ENCODE measurements at places on chromosomes 12 and 14. TPM values are rescaled to one million over a fixed set of nuclear protein-coding genes. Genes with fewer than 3 reads are reported as not detected.

The CCDC177 gene
- not detected for total RNA-seq

The CLEC2D gene
- total RNA-seq: 6.9 TPM

The HVCN1 gene
- 21.7 TPM for total RNA-seq

The HOXC12 gene
- total RNA-seq: not detected

The NANOG gene
- not detected for total RNA-seq

The PZP gene
- total RNA-seq: not detected

The C14orf180 gene
- total RNA-seq: 135 TPM

The KLRD1 gene
- 0.94 TPM for total RNA-seq

The FIGNL2 gene
- 0.24 TPM for total RNA-seq

The NDRG2 gene
- total RNA-seq: 335 TPM

The P2RX7 gene
- total RNA-seq: 1.3 TPM

The OVCH1 gene
- total RNA-seq: not detected

GRCh38 chr14:75835737-75836136 is 146.1 kb downstream of the TGFB3 start:
- no peak for DNase-seq
- H3K4me3 ChIP-seq: no peak overlapping the region
- no peaks in the 10 kb centered on the region for H3K27me3 ChIP-seq
- H3K27ac ChIP-seq: no peak overlapping the region
- no peaks in the 10 kb centered on the region for H3K4me1 ChIP-seq

GRCh38 chr12:51702587-51702986 is 111.6 kb downstream of the SCN8A start:
- H3K27ac ChIP-seq: no peak overlapping the region
- no peak overlapping the region for H3K4me3 ChIP-seq
- H3K36me3 ChIP-seq: no peaks in the 10 kb centered on the region
- no peak for DNase-seq

DNA sequence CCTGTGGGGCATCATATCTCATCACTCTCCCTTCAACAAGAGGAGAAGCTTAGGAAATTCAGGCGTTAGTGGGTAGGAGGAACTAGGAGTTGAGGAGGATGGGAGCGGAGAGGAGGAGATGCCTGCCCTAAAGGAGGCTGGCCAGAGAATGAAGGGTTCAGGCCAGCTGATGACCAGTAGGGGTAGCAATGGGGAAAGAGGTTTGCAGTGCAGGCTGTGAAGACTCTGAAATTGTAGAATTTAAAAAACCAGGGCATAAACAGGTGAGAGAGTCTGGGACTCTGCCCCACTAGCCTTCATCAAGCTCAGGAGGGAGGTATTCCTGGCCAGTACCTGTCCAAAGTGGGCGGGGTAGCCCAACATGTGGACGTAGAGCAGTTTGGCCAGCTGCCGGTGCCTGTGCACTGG is 809 bp downstream of the AP1G2 start:
- H3K4me3 ChIP-seq: peak overlapping the region; percentile 62
- no peaks in the 10 kb centered on the region for H3K36me3 ChIP-seq
- H3K4me1 ChIP-seq: no peaks in the 10 kb centered on the region
- peak overlapping the region; percentile 72 for H3K27ac ChIP-seq
- no peak for DNase-seq

- peaks cover 25% of the 10 kb centered on the region for H3K4me1 ChIP-seq
- DNase-seq: no peak
- no peaks in the 10 kb centered on the region for H3K27me3 ChIP-seq
- no peaks in the 10 kb centered on the region for H3K36me3 ChIP-seq
- H3K4me3 ChIP-seq: no peak overlapping the region
Observed at GRCh38 chr14:34030864-34031263, 80.0 kb upstream of the EGLN3 start.

GRCh38 chr12:53191096-53191884 is 10.6 kb upstream of the CSAD start:
- H3K36me3 ChIP-seq: peaks cover 25% of the 10 kb centered on the region
- no peak overlapping the region for H3K27ac ChIP-seq
- no peak for DNase-seq
- H3K4me3 ChIP-seq: no peak overlapping the region
- H3K4me1 ChIP-seq: no peaks in the 10 kb centered on the region
- H3K27me3 ChIP-seq: no peaks in the 10 kb centered on the region

GRCh38 chr12:22366181-22366580 is 31.7 kb upstream of the ST8SIA1 start:
- H3K27me3 ChIP-seq: no peaks in the 10 kb centered on the region
- H3K4me1 ChIP-seq: no peaks in the 10 kb centered on the region
- no peak overlapping the region for H3K27ac ChIP-seq
- DNase-seq: no peak
- H3K4me3 ChIP-seq: no peak overlapping the region

- H3K27ac ChIP-seq: no peak overlapping the region
- no peaks in the 10 kb centered on the region for H3K36me3 ChIP-seq
- peaks cover 42% of the 10 kb centered on the region for H3K4me1 ChIP-seq
- no peak overlapping the region for H3K4me3 ChIP-seq
- DNase-seq: no peak
- no peaks in the 10 kb centered on the region for H3K27me3 ChIP-seq
Observed at GRCh38 chr14:77319422-77319821, 1.3 kb downstream of the POMT2 start.

DNA sequence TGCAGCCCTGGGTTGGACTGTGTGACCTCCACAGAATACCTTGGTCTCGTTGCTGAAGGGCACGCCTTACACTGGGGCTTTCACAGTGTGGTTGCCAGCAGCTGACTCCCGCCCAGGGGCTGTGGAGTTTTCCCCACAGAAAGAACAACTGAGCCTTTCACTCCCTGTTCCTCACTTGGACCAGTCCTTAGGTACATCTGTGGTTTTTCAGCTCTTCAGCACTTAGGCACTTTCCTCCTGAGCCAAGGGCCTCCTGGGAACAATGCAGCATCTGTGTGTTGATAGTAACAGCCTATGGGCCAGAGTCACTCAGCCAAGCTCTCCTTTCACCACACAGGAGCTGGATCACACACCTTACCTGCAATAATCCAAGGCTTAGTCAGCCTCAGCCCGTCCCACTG is 25.0 kb downstream of the ERP27 start:
- DNase-seq: peak; percentile 60
- no peaks in the 10 kb centered on the region for H3K27me3 ChIP-seq
- H3K4me3 ChIP-seq: no peak overlapping the region

- no peak overlapping the region for H3K27ac ChIP-seq
- no peak overlapping the region for H3K4me3 ChIP-seq
- DNase-seq: no peak
- no peaks in the 10 kb centered on the region for H3K27me3 ChIP-seq
- no peaks in the 10 kb centered on the region for H3K4me1 ChIP-seq
Observed at GRCh38 chr14:83255015-83255726, 1721.5 kb upstream of the SEL1L start.

GRCh38 chr14:87944987-87945604 is 47.9 kb downstream of the GALC start:
- H3K4me3 ChIP-seq: no peak overlapping the region
- H3K36me3 ChIP-seq: peaks cover 29% of the 10 kb centered on the region
- H3K27ac ChIP-seq: no peak overlapping the region
- H3K27me3 ChIP-seq: no peaks in the 10 kb centered on the region
- DNase-seq: no peak
- no peaks in the 10 kb centered on the region for H3K4me1 ChIP-seq

- H3K4me1 ChIP-seq: peaks cover 23% of the 10 kb centered on the region
- peak overlapping the region; percentile 21 for H3K4me3 ChIP-seq
- no peaks in the 10 kb centered on the region for H3K27me3 ChIP-seq
Observed at GRCh38 chr12:112116232-112117060, 7.9 kb upstream of the NAA25 start.

DNA sequence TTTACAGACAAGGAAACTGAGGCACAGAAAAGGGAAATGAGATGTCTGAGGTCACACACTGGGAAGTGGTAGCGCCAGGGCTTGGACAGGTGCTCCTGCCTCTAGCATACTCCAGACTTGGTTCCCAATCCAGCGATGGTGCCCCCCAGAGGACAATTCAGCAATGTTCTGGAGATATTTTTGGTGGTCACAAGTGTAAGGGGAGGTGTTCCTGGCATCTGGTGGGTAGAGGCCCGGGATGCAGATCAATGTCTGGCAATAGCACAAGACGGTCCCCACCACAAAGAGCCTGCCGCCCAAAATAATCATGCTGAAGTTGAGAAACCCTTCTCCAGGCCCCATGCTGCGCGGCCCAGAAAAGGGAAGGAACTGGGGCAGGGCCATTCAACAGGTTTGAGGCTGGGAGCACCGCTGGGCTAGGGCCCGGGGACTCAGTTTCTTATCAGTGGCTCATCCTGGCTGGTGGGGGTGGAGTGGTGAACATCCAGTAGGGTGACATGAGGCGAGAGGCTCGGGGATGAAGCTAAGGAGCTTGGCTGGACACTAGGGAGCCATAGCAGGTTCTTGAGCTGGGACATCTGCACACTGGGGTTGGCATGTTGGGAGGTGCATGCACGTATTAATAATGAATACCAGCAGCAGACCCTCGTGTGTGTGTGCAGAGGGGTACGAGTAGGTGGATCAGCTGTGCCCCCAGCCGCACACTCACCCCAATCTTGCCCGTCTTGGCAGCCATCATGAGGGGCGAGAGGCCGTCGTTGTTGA is 35.1 kb downstream of the TRPV4 start:
- no peaks in the 10 kb centered on the region for H3K36me3 ChIP-seq
- H3K27ac ChIP-seq: no peak overlapping the region
- H3K4me1 ChIP-seq: no peaks in the 10 kb centered on the region
- no peak overlapping the region for H3K4me3 ChIP-seq
- no peak for DNase-seq

DNA sequence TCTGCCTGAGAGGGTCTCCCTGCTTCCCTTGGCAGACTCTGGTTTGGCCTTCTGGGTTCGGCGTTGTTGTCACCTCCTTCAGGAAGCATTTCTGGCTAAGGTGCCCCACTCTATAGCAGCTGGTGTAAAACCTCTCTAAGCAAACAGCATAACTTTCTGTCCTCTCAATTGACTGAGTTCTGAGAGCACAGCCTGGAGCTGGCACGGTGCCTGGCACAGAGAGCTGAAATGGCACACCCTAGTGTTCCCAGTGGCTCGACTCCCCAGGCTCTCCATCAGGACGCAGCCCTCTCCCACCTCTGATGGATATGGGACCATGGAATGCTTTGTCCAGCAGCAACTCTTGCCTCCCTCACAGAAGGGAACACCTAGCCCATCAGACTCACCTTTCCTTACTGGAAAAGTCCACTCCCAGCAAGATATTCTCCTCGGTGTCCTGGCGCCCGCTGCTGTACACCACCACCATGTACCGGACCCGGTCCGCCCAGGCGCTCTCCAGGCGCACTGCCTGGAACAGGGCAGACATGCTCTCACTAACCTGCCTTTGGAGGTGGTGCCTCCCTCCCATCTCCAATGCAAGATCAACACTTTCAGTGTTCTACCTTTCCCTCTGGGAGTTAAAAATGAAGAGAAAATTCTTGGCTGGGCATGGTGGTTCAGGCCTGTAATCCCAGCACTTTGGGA is 40.6 kb downstream of the SSH1 start:
- H3K4me3 ChIP-seq: no peak overlapping the region
- peaks cover 56% of the 10 kb centered on the region for H3K36me3 ChIP-seq
- no peak for DNase-seq

GRCh38 chr12:82176026-82176425 is 182.2 kb downstream of the CCDC59 start:
- H3K27me3 ChIP-seq: no peaks in the 10 kb centered on the region
- no peaks in the 10 kb centered on the region for H3K4me1 ChIP-seq
- H3K36me3 ChIP-seq: no peaks in the 10 kb centered on the region
- DNase-seq: no peak
- no peak overlapping the region for H3K27ac ChIP-seq

GRCh38 chr12:96091833-96092232 is 56.4 kb upstream of the LTA4H start:
- no peak overlapping the region for H3K4me3 ChIP-seq
- no peaks in the 10 kb centered on the region for H3K27me3 ChIP-seq
- H3K4me1 ChIP-seq: no peaks in the 10 kb centered on the region
- DNase-seq: no peak
- H3K36me3 ChIP-seq: no peaks in the 10 kb centered on the region

DNA sequence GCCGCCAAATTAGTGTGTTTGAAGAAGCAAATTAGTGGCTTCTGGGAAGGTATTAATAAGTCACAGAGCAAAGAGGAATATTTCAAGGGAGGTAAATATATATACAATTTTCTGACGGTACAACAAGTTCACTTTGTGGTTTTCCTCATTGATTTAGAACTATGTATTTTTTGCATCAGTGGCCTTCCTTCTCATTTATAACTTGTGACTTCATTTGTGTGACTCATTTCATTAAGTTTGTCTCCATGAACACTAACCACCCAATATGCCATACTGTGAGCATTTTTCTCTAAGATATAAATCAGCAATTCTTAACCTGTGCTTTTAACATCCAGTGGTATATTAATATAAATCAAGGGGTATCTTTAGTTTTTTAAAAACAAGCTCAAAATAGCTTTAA is 29.3 kb upstream of the ARHGAP5 start:
- no peaks in the 10 kb centered on the region for H3K27me3 ChIP-seq
- no peaks in the 10 kb centered on the region for H3K36me3 ChIP-seq
- DNase-seq: no peak
- no peak overlapping the region for H3K27ac ChIP-seq
- H3K4me3 ChIP-seq: no peak overlapping the region
- peaks cover 15% of the 10 kb centered on the region for H3K4me1 ChIP-seq

DNA sequence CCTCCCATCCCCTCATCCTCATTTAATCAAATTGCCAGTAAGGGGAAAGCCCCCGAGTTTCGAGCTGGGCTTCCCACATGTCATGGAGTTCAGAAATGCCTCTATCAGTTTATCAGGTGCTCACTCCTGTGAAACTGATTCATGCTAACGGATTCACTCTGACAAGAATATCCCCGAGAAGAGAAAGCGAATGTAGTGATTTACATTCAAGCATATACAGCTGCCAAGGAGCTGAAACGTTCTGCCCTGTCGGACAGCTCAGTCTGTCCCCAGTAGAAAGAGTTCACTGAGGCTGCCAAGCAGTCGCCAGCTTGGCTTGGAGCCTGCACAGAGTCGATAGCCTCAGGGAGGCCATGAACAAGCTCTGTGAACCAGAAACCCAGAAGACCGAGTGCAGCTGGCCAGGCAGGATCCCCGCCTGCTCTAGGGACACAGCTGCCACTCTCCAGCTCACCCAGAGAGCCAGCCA is 88.4 kb downstream of the TMCC3 start:
- H3K4me1 ChIP-seq: no peaks in the 10 kb centered on the region
- no peaks in the 10 kb centered on the region for H3K27me3 ChIP-seq
- H3K4me3 ChIP-seq: no peak overlapping the region
- H3K27ac ChIP-seq: no peak overlapping the region
- no peaks in the 10 kb centered on the region for H3K36me3 ChIP-seq
- no peak for DNase-seq

- DNase-seq: no peak
- H3K36me3 ChIP-seq: no peaks in the 10 kb centered on the region
- no peaks in the 10 kb centered on the region for H3K4me1 ChIP-seq
- no peaks in the 10 kb centered on the region for H3K27me3 ChIP-seq
- no peak overlapping the region for H3K4me3 ChIP-seq
- H3K27ac ChIP-seq: no peak overlapping the region
Observed at GRCh38 chr14:79334272-79334671, 877.0 kb downstream of the DIO2 start.
